ENCODE measurements at places on chromosomes 5 and 9. TPM values are rescaled to one million over a fixed set of nuclear protein-coding genes. Genes with fewer than 3 reads are reported as not detected.
A peak's percentile ranks its signal among the peaks of the same experiment; 100 is the strongest.

DNA sequence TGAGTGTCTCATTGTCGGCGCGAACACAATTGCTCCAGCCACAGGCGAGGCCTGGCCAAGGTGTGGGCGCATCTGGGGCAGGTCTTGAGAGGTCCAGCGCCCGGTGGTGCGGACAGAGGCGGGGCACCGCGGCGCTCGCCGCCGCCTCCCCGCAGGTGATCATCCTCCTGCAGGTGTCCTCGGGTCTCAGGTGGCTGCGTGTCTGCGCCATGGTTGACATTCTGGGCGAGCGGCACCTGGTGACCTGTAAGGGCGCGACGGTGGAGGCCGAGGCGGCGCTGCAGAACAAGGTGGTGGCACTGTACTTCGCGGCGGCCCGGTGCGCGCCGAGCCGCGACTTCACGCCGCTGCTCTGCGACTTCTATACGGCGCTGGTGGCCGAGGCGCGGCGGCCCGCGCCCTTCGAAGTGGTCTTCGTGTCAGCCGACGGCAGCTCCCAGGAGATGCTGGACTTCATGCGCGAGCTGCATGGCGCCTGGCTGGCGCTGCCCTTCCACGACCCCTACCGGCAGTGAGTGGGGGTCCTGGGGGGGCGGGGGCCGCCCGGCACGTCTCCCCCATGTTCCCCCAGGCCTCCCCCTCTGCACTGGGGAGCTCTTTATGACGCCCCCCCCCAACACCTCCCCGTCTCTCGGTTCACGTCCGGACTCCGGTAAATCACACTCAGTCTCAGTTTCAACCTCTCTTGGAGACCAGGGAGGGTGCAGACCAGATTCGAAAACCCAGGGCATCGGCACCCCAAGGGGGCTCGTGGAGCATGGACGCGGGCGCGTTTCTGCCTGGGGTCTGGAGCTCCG is 446 bp downstream of the NXNL2 start:
- no peak for DNase-seq

DNA sequence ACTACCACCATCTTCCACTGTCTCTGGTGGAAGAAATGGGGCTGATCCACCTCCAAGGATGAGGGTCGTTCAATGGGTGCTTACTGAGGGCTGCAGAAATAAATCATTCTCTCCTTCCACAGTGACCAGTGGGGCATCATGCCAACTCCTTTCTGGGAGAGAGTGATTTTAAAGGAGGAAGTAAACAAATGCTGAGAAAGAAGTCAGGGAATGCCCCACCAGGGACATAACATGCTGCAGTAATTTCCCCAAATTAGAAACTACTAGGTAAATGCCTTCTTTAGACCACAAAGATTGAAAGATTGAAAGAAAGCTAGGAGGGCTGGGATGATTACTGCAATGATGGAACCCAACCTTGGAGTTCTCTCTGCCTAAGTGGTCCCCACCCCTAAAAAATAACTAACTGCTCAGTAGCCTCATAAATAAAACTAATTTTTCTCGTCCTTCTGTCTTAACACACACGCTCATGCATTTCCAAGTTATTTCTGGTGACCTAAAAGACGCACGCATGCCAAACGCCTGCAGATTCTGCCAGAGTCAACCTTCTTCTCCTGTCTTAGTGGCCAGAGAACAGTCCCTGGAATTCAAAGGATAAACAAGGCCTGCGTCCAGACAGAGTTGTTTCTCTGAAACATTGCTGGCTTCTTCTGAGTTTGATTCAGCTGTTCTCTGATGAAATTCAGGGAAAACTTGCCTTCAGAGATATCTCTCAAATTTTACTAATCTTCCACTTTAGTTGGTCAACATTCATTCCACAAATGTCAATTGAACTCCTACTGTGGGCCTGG is 250.0 kb downstream of the NR3C1 start:
- peak; percentile 90 for DNase-seq

Gene NR3C1
- total RNA-seq, result 35.4 TPM

Gene PDZD2
- 10.3 TPM for total RNA-seq

All from astrocyte (in vitro differentiated cells and primary cell).